ENCODE measurements at places on chromosomes 11 and 22. TPM values are rescaled to one million over a fixed set of nuclear protein-coding genes. Genes with fewer than 3 reads are reported as not detected.

The PIK3IP1 gene
- total RNA-seq, result 17.2 TPM

The PGR gene
- total RNA-seq, result not detected

The DEPDC7 gene
- total RNA-seq, result 0.17 TPM

The SF3B2 gene
- 141 TPM for total RNA-seq

The ANGPTL5 gene
- not detected for total RNA-seq

The TNNT3 gene
- not detected for total RNA-seq

The PATL1 gene
- 13.0 TPM for total RNA-seq

GRCh38 chr11:101715281-101715680, 131.5 kb upstream of the TRPC6 start:
- DNase-seq, result no peak

- DNase-seq, result peak; percentile 93
Observed at GRCh38 chr11:72631806-72632731, 42.2 kb downstream of the PDE2A start.

GRCh38 chr11:11407065-11407762, 54.2 kb upstream of the CSNK2A3 start:
- DNase-seq, result no peak

DNA sequence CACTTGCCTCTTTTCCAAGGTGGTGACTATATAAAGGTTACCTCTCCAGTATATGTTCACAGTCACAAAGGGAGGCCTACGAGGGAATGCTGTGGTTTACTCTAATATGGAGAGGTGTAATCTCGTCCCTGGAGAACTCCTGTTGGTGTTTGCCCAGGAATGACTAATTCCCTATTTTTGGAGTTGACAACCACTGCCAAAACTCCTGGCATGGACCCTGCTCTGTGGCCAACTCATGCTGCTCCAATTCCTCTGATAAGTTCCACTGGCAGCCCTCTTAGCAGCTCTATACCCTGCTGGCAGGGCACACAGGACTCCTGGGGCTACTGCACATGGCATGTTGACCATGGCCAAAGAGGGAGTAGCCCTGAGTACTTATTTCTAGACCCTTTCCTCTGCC, 418.7 kb upstream of the ANO5 start:
- no peak for DNase-seq

- DNase-seq, result peak; percentile 21
Observed at GRCh38 chr11:106917973-106918372, 100.3 kb downstream of the GUCY1A2 start.

- no peak for DNase-seq
Observed at GRCh38 chr11:65524014-65524740, 706 bp upstream of the SCYL1 start.

DNA sequence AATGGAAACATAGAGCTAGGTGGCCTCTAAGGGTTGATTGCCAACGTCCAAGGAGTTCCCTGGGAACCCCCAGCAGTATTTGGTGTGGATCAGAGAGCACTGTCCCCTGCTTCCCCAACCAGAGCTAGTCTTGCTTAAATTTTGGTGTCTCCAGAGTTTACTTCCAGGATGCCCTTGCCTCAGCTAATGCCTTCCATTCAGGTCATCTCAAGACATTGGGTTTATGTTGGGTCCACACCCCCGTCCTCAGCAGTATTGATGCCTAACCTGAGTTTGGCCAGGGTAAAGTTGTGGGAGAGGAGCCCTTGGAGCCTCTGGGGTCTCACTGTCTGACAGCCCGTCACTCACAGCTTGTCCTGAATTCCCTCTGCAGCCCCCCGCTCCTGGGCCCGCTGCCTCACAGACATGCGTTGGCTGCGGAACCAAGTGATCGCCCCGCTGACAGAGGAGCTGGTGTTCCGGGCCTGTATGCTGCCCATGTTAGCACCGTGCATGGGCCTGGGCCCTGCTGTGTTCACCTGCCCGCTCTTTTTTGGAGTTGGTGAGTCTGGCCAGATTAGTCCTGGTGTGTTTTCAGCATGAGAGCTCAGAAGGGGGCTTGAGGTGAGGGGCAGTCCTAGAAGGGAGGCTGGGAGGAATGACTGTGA, 1.4 kb downstream of the RCE1 start:
- DNase-seq, result no peak

DNA sequence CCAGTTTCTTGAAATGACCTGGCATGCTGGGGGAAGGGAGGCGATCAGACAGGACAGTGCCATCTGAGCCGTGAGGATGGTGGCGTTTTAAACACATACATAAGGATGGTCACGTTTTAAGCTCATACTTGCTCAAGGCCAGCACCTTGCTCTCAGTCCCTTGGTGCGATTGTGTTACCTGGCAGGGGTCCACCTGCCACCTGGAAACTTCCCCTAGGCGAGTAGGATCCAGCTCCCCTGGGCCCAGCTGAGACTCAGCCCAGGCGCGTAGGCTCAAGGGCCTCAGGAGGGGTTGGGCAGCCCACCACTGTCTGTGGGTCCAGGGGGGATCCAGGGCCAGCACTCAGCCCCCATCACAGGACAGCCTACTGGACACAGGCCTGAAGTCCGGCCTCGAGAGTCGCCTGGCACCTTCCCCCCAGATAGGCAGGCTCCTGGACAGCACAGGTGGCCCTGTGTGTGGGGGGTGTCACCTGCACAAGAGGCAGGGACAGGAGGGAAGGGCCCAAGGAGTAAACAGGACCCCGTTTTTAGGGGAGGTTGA, 185.8 kb downstream of the BRD1 start:
- DNase-seq, result no peak

GRCh38 chr22:37443977-37444376, 16.7 kb upstream of the ELFN2 start:
- DNase-seq, result no peak

- peak; percentile 79 for DNase-seq
Observed at GRCh38 chr22:20430720-20431510, 6.7 kb downstream of the SCARF2 start.

DNA sequence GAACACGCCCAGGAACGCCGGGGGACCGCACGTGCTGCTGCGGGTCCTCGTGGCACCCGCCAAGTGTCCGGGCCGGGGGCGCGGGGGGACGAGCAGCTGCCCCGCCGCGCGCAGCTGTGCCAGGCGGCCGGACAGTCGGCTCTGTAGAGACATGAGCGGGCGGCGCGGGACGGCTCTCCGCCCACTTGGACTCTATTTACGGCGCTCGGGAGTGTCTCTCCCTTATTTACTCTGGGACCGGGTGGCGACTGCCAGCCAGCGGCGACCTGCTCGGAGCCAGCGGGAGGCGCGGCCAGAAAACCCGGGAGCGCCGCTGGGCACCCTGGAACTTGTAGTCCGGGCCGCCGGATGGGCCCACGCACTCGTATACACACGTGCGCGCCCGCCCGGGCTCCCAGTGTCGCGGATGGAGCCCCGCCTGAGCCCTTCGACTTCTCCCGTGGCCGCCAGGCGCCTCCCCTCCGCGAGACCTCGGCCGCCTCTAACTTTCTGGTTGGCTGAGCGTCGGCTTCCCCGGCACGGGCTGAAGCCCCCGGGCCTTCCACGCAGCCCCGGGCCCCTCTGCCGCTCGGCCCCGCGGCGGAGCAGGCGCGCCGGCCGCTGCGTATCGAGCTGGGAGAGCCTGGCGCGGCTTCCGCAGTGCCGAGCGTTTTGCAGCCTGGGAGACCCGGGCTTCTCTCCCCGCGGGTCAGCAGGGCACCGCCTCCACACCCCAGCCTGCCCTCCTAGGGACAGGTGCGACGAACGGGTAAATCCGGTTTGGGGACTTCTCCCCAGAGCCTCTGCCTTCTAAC, at the start of gene MACROD1:
TSS of gene MACROD1 (minus strand) at position 272 of the 794 bp plus-strand sequence. CDS start at position 153, 119 bp downstream.
- peak; percentile 88 for DNase-seq

DNA sequence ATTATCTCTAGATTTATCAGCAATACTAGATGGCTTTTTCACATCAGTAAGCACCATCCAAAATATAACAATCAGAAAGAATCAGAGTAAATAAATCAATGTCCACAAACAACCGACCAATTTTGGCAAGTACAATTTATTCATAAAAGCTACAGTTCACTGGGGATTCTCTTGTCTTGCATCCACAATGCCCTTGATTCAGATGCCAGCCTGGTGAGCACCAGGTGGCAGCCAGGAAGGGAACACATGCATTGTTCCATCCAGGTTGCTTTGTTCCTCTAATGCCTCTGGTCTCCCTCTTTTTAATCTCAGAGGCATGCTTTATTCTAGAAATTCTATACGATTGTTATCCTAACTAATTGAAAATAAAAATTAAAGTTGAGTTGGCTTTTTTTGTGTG, 242.1 kb upstream of the KIRREL3 start:
- no peak for DNase-seq

GRCh38 chr11:46252373-46252914, 25.0 kb upstream of the CREB3L1 start:
- DNase-seq, result no peak

DNA sequence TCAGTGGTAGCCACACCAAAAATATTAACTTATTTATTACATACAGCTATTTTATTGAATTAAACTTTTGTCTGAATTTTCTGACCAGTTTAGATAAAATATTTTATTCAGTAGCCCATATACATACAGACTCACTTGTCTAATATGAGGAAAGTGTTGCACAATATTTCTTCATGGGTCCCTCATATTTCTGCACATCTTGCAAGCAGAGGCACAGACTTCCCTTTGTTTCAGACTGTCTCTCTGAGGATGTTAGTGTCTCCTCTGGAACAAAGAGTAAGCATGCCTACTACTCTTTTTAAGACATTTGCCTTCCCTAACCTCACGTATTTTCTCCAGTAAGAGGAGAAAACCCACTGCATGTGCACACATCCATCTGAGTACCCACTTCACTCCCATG, 81.2 kb downstream of the OR5AK2 start:
- DNase-seq, result no peak

- no peak for DNase-seq
Observed at GRCh38 chr11:103940551-103940950, 95.9 kb upstream of the DDI1 start.

DNA sequence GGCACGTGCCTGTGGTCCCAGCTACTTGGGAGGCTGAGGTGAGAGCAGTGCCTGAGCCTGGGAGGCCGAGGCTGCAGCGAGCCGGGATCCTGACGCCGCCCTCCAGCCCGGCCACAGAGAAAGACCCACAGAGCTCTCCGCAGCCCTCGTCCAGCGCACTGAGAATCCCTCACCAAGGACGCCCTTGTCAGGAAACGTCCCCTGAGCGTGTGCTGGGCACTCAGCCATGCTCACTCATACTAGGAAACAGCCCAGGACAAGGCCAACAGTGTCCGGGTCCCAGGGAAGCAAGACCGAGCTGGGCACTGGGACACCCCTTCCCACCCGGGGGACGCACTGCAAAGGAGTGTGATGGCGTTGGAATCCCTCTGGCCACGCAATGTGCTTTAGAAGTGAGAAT, 14.5 kb downstream of the DEAF1 start:
- no peak for DNase-seq

GRCh38 chr22:17888855-17889254, 114.6 kb upstream of the BID start:
- peak; percentile 65 for DNase-seq

DNA sequence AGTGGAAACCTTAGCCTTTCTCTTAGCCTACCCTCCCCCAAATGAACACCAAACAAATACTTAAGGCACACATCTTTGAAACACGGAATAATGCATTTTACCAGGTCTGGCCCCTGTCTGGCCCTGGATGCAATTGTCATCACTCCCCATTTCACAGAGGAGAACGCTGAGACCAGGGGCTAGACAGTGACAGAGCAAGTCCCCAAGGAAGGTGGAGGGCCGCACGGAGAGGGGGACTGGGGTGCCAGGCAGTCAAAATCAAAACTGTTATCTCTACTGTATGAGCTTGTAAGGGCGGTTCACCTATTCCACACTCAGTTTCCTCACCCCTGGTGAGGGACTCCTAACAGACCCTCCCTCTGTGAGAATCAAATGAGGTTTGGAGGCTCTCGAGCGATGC, 414.2 kb downstream of the SOX6 start:
- DNase-seq, result no peak

DNA sequence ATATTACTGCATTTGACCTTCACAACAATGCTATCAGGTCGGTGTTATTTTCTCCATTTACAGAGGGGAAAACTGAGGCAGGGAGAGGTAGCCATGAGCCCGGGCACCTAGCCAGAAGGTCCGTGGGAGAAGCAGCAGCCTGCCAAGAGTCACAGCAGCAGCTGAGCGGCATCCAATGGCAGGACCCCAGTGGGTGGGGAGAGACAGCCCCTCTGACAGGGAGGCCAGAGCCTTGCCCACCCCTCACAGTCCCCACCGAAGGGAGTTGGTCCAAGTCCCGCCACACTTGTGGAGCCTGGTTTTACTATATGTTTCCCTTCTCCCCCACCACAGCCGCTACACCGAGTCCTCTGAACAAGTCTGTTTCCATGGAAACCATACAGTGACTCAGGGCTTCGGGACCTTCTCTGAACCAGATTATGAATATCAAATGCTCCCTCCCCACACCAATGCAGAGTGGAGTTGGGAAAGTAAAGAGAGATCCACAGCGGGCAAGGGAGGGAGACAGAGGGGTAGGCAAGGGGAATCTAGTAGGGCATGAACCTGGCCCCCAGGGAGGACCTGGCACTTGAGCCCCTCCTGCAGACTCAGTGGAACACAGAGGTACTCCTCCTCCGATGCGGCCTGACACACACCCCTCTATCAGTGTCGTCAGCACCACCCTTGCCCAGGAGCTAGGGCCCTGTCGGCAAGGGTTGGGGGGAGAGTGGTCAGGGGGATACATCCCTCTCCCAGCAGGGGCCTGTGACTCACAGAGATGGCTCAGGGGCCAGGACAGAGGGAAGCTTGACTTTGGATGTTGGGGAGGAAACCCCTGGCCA, 2.5 kb downstream of the CHST1 start:
- DNase-seq, result peak; percentile 85

GRCh38 chr22:20530368-20531153, 23.2 kb downstream of the MED15 start:
- DNase-seq, result peak; percentile 56
